ENCODE measurements at places on chromosomes 6 and 20.

DNA sequence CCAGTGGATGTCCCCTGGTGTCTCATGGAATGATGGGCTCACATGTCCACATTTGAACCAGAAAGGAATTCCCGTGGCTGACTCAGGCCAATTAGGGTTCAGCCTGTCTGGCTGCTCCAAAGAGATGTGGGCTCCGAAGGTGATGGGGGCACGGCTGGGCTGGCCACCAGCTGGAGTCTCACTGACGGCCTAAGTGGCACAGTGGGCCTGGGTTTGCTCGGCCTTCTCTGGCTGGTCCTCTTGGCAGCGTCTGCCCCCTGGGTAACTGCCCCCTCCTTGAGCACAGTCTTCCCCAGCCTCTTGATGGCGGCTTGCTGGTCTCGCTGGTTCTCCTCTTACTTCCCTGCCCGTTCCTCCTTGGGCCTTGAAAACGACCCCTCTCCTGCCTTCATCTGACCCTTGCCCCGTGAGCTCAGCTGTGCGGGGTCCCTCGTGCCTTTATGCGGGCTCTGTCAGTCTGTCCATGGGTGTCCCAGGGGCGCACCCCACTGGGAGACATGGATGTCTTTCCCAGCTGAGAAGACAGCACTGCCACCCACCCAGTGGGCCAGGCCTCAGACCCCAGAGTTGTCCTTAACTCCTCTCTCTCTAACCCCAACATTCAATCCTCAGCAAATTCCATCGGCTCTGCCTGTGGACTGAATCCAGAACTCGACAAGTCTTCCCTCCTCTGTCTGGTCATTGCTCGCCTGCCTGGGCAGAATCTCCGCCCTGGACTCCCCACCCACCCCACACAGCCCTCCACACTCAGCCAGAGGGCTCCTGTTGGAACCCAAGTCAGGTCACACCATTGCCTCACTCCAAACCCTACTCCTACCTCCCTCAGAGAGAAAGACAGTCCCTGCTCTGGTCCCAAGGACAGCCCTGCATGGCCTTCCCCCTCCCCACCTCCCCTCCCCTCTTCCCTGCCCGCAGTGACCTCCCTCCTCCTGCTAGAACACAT, 78.7 kb downstream of the CEBPB start:
- H3K27ac ChIP-seq: no peak overlapping the region
- no peaks in the 10 kb centered on the region for H3K36me3 ChIP-seq
- DNase-seq: no peak
- H3K27me3 ChIP-seq: no peaks in the 10 kb centered on the region
- H3K4me1 ChIP-seq: peaks cover 12% of the 10 kb centered on the region

GRCh38 chr6:150298030-150298380, 70.8 kb upstream of the IYD start:
- no peak overlapping the region for H3K4me3 ChIP-seq
- H3K36me3 ChIP-seq: no peaks in the 10 kb centered on the region
- DNase-seq: no peak
- no peaks in the 10 kb centered on the region for H3K27me3 ChIP-seq
- H3K4me1 ChIP-seq: no peaks in the 10 kb centered on the region

- no peaks in the 10 kb centered on the region for H3K27me3 ChIP-seq
- DNase-seq: no peak
- H3K4me1 ChIP-seq: peaks cover 11% of the 10 kb centered on the region
- H3K27ac ChIP-seq: no peak overlapping the region
Observed at GRCh38 chr6:44062105-44062770, 65.0 kb downstream of the MRPL14 start.

DNA sequence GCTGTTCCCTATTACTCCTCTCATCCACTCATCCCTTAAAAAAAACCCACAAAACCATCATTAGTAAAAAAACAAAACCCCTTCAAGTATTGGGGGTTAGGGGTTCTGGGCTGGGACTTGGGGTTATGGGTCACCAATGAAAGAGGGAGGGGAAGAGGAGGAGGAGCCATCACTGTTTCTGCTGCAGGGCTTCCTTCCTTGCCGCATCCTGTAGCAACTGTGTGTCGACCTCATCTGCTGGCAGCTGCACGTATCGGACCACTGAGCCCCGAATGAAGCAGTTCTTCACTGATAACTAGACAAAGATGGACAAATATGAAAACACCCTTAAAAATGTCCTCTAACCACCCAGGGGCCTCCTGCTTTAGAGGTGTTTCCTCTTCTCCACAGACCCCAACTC, 2.0 kb upstream of the VARS1 start:
- H3K4me1 ChIP-seq: peaks cover 11% of the 10 kb centered on the region
- H3K27ac ChIP-seq: no peak overlapping the region

GRCh38 chr20:54661880-54662465, 186.6 kb downstream of the DOK5 start:
- no peaks in the 10 kb centered on the region for H3K27me3 ChIP-seq
- no peak overlapping the region for H3K27ac ChIP-seq
- no peak for DNase-seq
- no peak overlapping the region for H3K4me3 ChIP-seq
- no peaks in the 10 kb centered on the region for H3K36me3 ChIP-seq

DNA sequence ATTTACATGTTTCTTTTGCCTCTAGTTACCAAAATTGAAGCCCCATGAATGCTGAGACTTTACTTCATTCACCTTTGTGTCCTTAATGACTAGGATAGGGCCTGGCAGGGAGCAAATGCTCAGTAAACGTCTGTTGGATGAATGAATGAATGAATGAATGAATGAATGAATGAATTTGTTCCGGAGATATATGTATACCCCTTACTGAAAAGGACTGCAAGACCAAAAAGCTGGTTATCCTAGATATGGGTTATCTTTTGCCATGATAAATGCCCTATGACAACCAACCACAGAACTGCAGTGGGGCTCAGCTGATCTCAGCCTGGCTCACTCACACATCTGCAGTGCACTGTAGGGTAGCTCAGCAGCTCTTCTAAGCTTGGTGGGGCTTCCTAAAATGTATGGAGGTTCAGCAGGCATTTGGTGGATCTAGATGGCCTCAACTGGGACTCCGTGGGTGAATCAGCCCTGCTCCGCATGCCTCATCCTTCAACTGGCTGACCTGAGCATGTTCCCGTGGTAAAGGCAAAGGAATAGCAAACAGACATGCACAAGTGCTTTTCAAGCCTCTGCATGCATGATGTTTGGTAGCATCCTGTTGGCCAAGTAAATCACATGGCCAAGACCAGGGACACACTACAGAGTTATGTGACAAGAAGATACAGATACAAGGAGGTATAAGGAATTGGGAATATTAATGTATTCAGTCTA, 378.7 kb upstream of the SOX4 start:
- no peak overlapping the region for H3K4me3 ChIP-seq
- H3K27me3 ChIP-seq: no peaks in the 10 kb centered on the region
- no peak for DNase-seq
- H3K4me1 ChIP-seq: no peaks in the 10 kb centered on the region
- H3K27ac ChIP-seq: no peak overlapping the region

GRCh38 chr20:42340368-42340767, 722.2 kb upstream of the CHD6 start:
- H3K27ac ChIP-seq: no peak overlapping the region
- H3K4me3 ChIP-seq: no peak overlapping the region
- H3K27me3 ChIP-seq: no peaks in the 10 kb centered on the region
- no peaks in the 10 kb centered on the region for H3K36me3 ChIP-seq
- H3K4me1 ChIP-seq: no peaks in the 10 kb centered on the region

DNA sequence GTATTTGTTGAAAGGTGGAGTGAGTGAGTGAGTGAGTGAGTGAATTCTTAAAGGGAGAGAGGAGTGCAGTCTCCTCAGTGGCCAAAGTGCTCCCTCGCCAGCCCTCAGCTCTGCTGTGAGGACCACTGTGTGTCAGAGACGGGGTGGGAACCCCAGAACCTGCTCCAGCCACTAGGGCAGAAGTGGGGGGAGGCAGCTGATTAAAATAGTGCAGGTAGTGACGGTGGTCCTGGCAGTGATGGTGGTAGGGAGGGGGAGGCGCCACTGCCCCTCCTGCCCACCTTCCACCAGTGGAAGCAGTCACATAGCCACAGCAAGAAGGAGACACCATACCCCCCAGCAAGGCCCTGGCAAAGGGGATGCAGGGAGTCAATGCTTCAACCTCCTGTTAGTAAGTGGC, 133.5 kb downstream of the PHACTR3 start:
- no peaks in the 10 kb centered on the region for H3K4me1 ChIP-seq
- H3K27me3 ChIP-seq: peaks cover 12% of the 10 kb centered on the region
- H3K27ac ChIP-seq: no peak overlapping the region
- DNase-seq: no peak
- H3K4me3 ChIP-seq: no peak overlapping the region
- no peaks in the 10 kb centered on the region for H3K36me3 ChIP-seq

GRCh38 chr20:61173961-61174725, 77.9 kb upstream of the CDH4 start:
- H3K27ac ChIP-seq: no peak overlapping the region
- no peaks in the 10 kb centered on the region for H3K36me3 ChIP-seq
- H3K4me1 ChIP-seq: no peaks in the 10 kb centered on the region

GRCh38 chr6:138257638-138258040, 39.3 kb upstream of the PBOV1 start:
- H3K4me3 ChIP-seq: no peak overlapping the region
- no peaks in the 10 kb centered on the region for H3K4me1 ChIP-seq
- no peak for DNase-seq

- H3K27me3 ChIP-seq: no peaks in the 10 kb centered on the region
- DNase-seq: no peak
- H3K27ac ChIP-seq: no peak overlapping the region
- no peaks in the 10 kb centered on the region for H3K36me3 ChIP-seq
- no peak overlapping the region for H3K4me3 ChIP-seq
Observed at GRCh38 chr6:34926655-34927054, 37.6 kb downstream of the ANKS1A start.

DNA sequence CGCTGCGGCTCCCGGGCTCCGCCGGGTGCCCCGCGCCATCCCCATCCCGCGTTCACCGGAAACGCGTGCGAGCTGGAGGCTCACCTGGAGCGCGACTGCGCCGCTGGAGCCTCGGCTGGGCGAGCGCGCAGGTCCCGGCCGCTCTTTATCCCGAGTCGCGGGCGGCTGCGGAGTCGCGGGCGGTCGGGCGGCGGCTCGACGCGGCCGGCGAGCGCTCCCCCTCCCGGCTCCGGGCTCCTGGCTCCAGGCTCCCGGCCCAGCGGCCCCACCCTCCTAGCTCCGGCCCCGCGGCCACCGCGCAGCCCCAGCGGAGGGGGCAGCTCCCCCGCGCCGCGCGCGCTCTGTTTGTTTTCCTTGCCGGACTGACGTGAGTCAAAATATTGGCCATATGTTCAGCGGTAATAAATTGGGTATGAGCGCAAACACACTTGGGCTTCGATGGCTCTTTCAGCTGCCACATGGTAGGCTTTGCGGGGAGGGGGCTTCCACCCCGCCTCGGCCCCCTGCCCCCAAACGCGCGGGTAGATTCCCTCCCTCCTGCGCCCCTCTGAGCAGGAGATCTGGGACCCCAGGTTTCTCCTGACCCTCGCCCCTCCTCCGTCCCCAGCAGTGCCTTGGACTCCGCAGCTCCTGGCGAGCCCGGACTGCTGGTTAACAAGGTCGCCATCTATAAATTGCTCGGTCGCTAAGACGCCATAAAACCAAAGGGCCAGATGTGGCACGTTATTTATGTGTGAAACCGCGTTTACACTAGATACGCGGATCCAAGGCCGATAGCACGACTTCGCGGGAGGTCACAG, 8.8 kb upstream of the NKX2-2 start:
- peak overlapping the region; percentile 94 for H3K27ac ChIP-seq
- H3K4me1 ChIP-seq: peaks cover 12% of the 10 kb centered on the region
- DNase-seq: peak; percentile 28
- H3K27me3 ChIP-seq: peaks cover 10% of the 10 kb centered on the region

- no peak overlapping the region for H3K4me3 ChIP-seq
- peaks cover 16% of the 10 kb centered on the region for H3K4me1 ChIP-seq
- no peak overlapping the region for H3K27ac ChIP-seq
- H3K27me3 ChIP-seq: no peaks in the 10 kb centered on the region
Observed at GRCh38 chr20:33840160-33840559, 29.0 kb downstream of the CHMP4B start.

GRCh38 chr6:1004885-1005630, 306.8 kb upstream of the FOXQ1 start:
- H3K4me1 ChIP-seq: no peaks in the 10 kb centered on the region
- H3K4me3 ChIP-seq: no peak overlapping the region
- H3K27ac ChIP-seq: no peak overlapping the region
- H3K27me3 ChIP-seq: peaks cover 60% of the 10 kb centered on the region

GRCh38 chr6:4088704-4089103, 9.8 kb upstream of the FAM217A start:
- H3K4me1 ChIP-seq: peaks cover 7% of the 10 kb centered on the region
- no peak overlapping the region for H3K27ac ChIP-seq
- H3K36me3 ChIP-seq: no peaks in the 10 kb centered on the region
- H3K27me3 ChIP-seq: peaks cover 7% of the 10 kb centered on the region
- no peak for DNase-seq

DNA sequence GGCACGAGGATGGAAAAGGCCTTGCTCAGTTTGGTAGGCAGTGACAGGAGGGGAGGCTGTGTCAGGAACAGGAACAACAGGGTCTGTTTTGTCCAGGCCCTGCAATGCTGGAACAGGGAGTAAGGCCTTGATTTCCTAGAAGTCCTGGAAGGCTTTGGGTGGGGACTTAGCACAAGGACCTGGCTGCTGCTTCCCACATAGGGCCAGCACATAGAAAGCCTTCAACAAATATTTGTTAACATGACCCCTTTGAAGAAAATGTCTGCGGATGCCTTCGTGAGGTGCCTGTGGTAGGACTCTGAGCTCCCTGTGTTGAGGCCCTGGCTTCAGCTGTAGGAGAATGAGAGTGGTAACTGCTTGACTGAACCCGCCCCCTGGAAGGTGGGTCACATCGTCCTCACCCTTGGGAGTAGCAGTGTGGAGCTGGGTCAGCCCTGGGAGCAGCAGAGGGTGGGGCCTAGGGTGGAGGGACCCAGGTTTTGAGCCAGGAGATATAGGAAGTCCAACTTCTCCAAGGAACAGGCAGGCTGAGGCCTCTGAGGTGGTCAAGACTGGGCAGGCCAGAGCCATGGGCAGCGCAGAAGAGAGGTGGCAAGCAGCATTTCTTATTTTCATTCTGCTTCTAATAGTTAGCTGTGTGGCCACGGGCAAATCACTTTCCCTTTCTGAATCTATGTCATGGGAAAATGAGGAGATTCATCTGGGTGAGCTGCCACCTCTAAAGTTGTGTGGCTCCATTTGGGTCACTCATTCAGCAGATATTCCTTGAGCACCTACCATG, 50.0 kb downstream of the CNBD2 start:
- no peaks in the 10 kb centered on the region for H3K4me1 ChIP-seq
- no peak for DNase-seq
- H3K36me3 ChIP-seq: no peaks in the 10 kb centered on the region
